NT2/D1 (cell line): ENCODE measurements at places on chromosomes 1 and 21.

- peak; percentile 87 for DNase-seq
Observed at GRCh38 chr1:109792056-109792831, 28.5 kb upstream of the EPS8L3 start.

DNA sequence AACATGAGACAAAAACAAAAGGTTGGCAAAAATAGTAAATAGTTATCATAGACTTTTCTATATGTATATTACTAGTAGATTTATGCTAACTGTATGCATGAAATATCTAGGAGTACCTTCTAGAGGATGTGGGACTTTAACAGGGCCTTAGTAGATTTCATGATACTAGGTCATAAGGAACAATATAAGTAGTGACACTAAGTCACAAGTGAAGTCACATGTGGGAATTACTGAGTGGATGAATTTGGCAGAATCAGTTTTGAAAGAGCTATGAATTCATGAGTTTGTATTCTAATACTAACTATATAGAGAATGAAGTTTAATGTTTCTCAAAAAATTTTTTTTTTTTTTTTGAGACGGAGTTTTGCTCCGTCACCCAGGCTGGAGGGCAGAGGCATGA lies 53.1 kb upstream of the GPR25 start:
- DNase-seq = no peak

DNA sequence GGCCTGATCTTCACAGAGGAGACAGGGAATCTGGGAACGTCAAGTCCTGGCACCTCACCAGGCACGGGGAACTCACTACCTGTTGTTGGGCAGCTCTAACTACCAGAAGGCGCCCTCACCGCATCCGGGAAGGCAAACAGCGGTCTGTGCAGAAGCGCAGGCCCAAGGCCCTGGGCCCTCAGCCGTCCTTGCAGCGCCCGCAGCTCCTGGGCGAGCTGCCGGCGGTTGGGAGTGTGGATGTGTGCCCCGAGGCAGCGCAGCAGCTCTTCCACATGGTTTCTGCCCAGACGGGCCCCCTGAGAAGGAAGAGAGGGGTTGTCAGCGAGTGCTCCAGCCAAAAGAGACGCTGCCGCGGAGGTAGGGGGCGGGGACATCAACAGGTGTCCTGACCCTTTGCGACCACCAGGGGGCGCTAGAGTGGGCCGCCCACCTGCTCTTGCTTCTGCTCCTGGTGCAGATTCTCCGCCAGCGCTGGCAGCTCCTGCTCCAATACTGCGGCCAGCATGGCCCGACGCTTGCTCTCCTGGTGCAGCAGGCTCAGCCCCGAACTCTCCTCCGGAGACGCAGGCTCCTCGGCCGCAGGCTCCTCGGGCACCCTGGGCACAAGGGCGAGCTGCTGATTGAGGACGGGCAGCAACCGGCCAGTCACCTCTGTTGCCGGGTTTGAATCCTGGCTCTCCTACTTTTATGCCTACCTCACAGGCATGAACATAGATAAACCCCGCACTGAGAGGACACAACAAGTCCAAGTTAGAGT lies 9.3 kb downstream of the MAP3K6 start:
- DNase-seq = no peak

GRCh38 chr1:101170506-101171050 lies 66.2 kb upstream of the S1PR1 start:
- DNase-seq = no peak

- no peak for DNase-seq
Observed at GRCh38 chr1:36594023-36594422, 111.3 kb upstream of the CSF3R start.

GRCh38 chr1:245580651-245581050 lies 425.9 kb downstream of the KIF26B start:
- no peak for DNase-seq
